A172 (cell line): ENCODE measurements at places on chromosomes 5 and 9. TPM values are rescaled to one million over a fixed set of nuclear protein-coding genes. Genes with fewer than 3 reads are reported as not detected.

OR1J2 gene
- not detected in 2 replicates for total RNA-seq

ATP6V1G1 gene
- total RNA-seq = 216 and 223 TPM in 2 replicates

MYOT gene
- total RNA-seq = not detected in 2 replicates

FOXI1 gene
- 0.10 TPM in 1 of 2 replicates, not detected in the other for total RNA-seq

SPINK1 gene
- total RNA-seq = 0.72 and 55.3 TPM in 2 replicates

SNCB gene
- total RNA-seq = 0.10 TPM in 1 of 2 replicates, not detected in the other
